CD8-positive, alpha-beta memory T cell (primary cell): ENCODE measurements at places on chromosomes 5 and 9. TPM values are rescaled to one million over a fixed set of nuclear protein-coding genes. Genes with fewer than 3 reads are reported as not detected.

Gene C9
- not detected for total RNA-seq

Gene STC2
- 2.4 TPM for total RNA-seq

GRCh38 chr5:75279321-75279720 lies 42.6 kb upstream of the ANKRD31 start:
- H3K27ac ChIP-seq = no peak overlapping the region
- no peaks in the 10 kb centered on the region for H3K27me3 ChIP-seq
- no peak overlapping the region for H3K4me3 ChIP-seq
- H3K4me1 ChIP-seq = no peaks in the 10 kb centered on the region

- H3K27me3 ChIP-seq = no peaks in the 10 kb centered on the region
- no peak for DNase-seq
- no peak overlapping the region for H3K4me3 ChIP-seq
- H3K4me1 ChIP-seq = no peaks in the 10 kb centered on the region
- H3K36me3 ChIP-seq = no peaks in the 10 kb centered on the region
These were observed 978.7 kb upstream of the NUDT12 start for GRCh38 chr5:104541141-104541785.

DNA sequence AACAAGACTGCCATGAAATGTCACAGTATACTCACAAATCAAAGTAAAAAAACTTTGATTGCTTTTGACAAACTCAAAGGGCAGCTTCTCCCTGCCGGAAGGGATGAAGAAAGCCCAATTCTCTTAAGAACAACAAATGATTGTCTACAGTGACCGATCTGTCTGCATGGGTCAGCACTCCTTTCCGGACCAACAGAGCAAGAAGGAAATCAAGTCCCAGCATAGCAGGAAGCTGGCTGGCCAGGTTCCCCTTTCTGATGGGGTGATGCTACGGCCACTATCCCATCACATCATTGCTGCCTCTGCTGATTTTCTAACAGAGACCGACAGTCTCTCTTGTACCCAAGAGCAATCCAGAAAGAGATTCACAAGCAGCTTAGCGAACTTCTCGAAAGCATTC lies 692 bp downstream of the C1QTNF3 start:
- H3K27ac ChIP-seq = no peak overlapping the region
- peaks cover 9% of the 10 kb centered on the region for H3K4me1 ChIP-seq
- no peak overlapping the region for H3K4me3 ChIP-seq
- H3K36me3 ChIP-seq = no peaks in the 10 kb centered on the region
- DNase-seq = no peak
- no peaks in the 10 kb centered on the region for H3K27me3 ChIP-seq
